NCI-H187 (cell line): ENCODE measurements at places on chromosomes 11 and 22.
A peak's percentile ranks its signal among the peaks of the same experiment; 100 is the strongest.

DNA sequence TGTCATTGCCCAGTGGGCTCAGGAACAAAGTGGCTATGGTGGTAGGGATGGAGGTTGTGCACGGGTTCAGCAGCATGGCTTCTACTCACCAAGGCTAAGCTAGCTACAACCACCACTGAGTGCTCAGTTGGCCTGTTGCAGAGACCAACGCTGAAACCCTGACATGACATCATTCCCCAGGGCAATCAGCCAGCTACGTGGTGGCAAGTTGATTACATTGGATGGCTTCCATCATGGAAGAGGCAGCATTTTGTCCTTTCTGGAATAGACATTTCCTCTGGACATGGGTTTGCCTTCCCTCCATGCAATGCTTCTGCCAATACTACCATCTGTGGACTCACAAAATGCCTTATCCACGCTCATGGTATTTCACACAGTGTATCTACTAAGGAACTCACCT lies 634.3 kb downstream of the OPCML start:
- no peak for DNase-seq

- no peak for DNase-seq
These were observed 37.0 kb downstream of the ARHGAP1 start for GRCh38 chr11:46663277-46663940.

- peak; percentile 44 for DNase-seq
These were observed 757 bp upstream of the HINFP start for GRCh38 chr11:119120639-119121007.

DNA sequence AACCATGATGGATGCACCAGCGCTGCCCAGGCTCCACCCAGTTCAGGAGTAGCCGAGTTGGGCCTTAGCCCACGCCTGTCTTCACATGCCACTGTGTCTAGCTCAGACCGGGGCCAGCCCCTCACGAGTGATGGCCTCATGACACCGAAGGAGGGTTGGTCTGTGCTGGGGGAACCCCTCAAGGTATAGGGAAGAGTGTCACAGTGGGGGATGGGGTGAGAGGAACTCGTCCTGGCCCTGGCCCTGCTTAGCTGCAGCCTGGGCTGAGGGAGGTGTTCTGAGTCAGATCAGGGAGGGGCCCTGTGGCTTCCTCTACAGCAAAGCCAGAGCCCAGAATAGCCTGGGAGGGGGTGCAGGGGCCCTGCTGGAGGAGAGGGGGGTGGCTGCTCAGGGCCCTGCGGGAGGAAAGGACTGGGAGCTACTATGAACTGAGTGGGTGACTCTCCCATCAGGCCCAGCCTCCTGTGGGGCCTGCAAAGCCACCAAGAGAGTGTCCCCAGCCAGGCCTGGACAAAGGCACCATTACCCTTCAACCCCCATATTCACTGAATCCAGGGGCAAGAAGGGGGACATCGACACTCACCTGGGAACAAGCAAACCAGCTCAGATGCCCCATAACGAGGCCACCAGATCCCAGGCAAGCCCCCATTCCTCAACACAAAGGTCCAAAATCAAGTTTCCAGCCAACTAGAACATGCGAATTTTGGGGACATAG lies 41.2 kb downstream of the IGLL5 start:
- no peak for DNase-seq

DNA sequence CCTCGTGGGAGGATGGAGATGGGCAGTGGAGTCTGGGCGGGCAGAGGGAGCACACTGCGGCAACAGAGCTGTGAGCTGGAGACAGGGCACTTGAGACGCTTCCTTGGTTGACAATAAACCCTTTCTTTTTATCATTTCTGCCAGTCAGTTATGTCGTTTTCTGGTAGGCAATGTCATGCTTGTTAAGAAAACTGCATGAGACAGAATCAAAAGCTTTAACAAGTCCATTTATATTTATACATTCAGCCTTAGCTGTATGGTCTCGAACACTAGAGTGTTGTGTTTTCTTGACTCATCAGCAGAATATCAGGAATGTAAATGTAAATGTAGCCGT lies 31.9 kb downstream of the PPFIA1 start:
- DNase-seq = no peak
